ENCODE measurements at places on chromosomes 1 and 21. TPM values are rescaled to one million over a fixed set of nuclear protein-coding genes. Genes with fewer than 3 reads are reported as not detected.

Gene LRRC53
- not detected for total RNA-seq

Gene AGMAT
- total RNA-seq = 62.5 TPM

Gene TSPAN2
- 0.23 TPM for total RNA-seq

Gene RNF187
- 34.0 TPM for total RNA-seq

Gene LCE2B
- not detected for total RNA-seq

Gene SLAMF8
- not detected for total RNA-seq

Gene AQP10
- total RNA-seq = not detected

Gene TFF3
- 71.8 TPM for total RNA-seq

Gene A3GALT2
- total RNA-seq = 0.10 TPM

Gene MRPL39
- 21.3 TPM for total RNA-seq

Gene ATXN7L2
- 10.8 TPM for total RNA-seq

Gene CDC20
- total RNA-seq = 304 TPM

Gene KRTAP11-1
- total RNA-seq = not detected

Gene HTR6
- total RNA-seq = not detected

Gene DNM3
- total RNA-seq = 1.3 TPM

Gene LCE1A
- total RNA-seq = not detected

Gene F5
- total RNA-seq = 8.1 TPM

Gene SLC25A34
- total RNA-seq = 0.23 TPM

Gene SIM2
- total RNA-seq = 9.9 TPM

Gene INAVA
- 108 TPM for total RNA-seq

Gene PSRC1
- 54.6 TPM for total RNA-seq

Data from HT-29 (cell line).